ENCODE measurements at places on chromosomes 12 and 14.

GRCh38 chr12:131797588-131797934 lies 30.6 kb upstream of the MMP17 start:
- no peak for DNase-seq

DNA sequence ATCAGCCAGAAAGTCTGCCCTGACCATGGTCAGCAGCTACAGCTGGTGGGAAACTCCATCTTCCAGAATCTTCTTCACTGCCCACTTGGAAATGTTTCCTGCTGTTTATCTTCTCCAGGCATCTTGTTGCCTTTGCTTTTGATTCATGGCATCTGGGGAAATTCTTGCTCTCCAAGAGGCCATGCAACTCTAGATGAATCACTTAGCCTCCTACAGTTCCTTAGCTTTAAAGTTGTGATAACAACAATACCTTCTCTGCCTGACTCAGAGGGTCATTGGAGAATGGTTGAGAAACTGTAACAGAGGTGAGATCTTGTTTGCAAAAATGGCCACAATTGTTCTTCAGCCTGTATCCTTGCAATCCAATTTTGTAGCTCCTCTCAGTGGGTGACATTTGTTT lies 121.0 kb upstream of the VRK1 start:
- no peak for DNase-seq

- no peak for DNase-seq
These were observed 1012.0 kb downstream of the FLRT2 start for GRCh38 chr14:86541972-86542371.

DNA sequence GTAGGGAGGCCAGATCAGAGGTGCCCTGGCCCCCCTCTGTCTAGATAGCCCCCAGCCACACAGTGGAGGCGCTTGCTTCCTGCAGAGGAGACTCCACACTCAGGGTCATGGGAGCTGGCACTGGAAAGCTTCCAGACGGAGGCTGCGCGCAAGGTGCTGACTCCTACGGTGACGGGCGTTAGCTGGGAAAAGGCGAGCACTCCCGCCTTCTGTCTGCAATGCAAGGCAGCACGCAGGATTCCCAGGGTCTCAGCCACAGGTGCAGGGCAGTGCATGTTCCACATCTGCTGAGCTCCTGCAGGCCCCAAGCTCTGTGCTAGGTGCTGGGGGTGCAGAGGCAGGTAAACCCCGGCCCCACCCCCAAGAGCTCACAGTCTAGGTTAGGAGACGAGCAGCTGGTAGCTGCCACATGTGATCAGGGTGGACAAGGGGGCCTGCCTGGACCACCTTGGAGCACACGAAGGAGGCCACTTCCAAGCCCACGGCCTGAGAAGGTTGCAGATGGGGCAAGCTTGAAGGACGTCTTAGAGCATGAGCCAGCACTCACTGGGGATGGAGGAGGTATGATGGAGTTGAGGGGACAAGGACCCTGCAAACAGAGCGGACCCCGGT lies 310.9 kb upstream of the DIO3 start:
- no peak for DNase-seq

GRCh38 chr12:58503731-58504130 lies 416.6 kb downstream of the LRIG3 start:
- DNase-seq: peak; percentile 46

DNA sequence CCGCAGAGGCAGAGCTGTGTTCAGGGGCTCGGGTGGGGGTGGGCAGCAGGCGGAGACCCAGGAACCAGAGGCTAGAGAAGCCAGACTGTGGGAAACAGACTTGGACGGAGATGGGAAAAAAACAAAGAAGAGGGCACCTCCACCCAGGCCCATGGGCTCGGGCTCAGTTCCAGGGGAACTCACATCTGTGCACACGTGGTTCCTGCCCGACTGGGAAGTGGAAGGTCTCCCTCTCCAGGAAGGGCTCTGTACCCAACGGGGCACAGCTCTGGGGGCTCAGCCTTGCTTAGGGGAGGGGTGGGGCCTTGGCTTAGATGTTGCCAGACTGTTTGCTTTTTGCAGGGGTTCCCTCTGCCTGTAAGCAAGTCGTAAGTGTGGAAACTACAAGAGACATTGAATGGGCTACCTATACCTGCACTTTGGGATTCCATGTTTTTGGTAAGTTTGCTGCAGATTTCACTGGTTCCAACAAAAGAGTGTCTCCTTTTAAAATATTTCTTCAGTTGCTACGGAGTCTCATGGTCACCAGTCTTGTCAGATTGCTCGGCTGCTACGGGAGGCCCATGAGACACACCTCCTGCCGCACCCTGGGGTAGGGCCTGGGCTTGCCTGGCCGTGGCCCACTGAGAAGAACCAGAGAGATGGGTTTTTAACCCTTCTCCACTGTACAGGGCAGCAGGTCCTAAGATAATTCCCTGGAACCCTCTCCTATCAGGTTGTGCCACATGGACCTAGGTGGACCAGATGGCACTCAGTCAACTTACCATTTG lies 127.6 kb upstream of the EVL start:
- no peak for DNase-seq

Measured in LHCN-M2 (cell line).